Activated CD8-positive, alpha-beta memory T cell treated with anti-CD3 and anti-CD28 coated beads, Interleukin-2, amount 10 ng/mL, durations not matched to agents 7 days and 5 days (primary cell): ENCODE measurements at places on chromosomes 5 and 9. TPM values are rescaled to one million over a fixed set of nuclear protein-coding genes. Genes with fewer than 3 reads are reported as not detected.

DNA sequence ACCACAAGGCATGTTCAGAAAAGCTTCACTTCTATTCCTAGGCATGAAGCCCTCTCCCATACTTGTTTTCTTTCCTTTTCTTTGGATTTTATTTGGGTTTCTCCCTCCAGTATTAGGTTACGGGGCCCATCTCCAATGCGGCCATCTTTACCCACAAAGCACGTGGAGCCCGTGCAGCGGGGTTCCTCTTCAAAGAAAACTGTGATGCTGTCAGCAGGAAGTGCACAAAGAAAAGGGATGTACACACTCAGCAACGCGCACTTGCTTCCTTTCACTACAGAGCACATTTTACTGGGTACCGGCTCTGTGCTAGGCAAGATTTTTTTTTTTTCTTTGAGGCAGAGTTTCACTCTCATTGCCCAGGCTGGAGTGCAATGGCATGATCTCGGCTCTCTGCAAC, 106.6 kb downstream of the COL23A1 start:
- H3K4me1 ChIP-seq = peaks cover 7% of the 10 kb centered on the region
- H3K36me3 ChIP-seq = no peaks in the 10 kb centered on the region
- peak; percentile 65 for DNase-seq
- no peak overlapping the region for H3K27ac ChIP-seq
- H3K4me3 ChIP-seq = peak overlapping the region; percentile 14

DNA sequence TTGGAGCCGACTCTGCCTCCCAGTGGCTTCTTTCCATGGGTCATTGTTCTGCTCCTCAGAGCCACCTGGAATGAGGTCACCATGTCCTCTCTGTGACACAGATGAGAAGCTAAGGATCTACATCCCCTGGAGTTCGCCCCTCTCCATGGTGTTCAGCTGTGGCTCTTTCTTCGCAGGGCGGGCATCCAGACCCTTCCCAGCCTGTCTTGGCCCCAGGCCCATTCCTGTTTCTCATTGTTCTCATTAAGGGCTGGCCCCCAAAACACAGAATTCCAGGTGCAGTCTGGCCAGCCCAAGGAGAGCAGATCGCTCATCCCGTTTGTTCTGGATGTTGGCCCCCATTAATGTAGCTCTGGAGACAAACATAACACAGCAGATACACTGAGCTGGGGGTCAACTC, 66.4 kb upstream of the COL15A1 start:
- no peak overlapping the region for H3K27ac ChIP-seq
- no peak for DNase-seq
- no peaks in the 10 kb centered on the region for H3K36me3 ChIP-seq
- H3K4me3 ChIP-seq = no peak overlapping the region

DNA sequence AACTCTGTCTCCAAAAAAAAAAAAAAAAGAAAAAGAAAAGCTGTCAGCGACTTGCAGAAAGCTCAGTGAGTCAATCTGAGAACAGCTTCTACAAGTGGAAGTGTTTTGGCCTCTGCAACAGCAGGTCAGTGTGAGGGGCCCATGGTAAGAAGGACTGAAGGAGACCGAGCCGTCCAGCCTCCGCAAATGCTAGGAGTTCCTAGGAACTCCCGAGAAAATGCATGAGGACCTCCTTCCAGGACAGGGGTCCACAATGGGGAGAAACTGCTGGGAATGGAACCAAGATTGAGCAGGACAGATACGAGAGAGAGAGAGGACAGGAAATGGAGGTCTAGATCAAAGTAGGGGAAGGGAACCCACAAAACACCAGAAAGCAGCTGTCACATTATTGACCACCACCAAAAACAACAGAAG, 180.5 kb downstream of the CRB2 start:
- H3K4me1 ChIP-seq = peaks cover 13% of the 10 kb centered on the region
- H3K27me3 ChIP-seq = peaks cover 3% of the 10 kb centered on the region
- H3K36me3 ChIP-seq = peaks cover 3% of the 10 kb centered on the region
- H3K4me3 ChIP-seq = peak overlapping the region; percentile 11
- no peak for DNase-seq
- no peak overlapping the region for H3K27ac ChIP-seq

Gene PDCD1LG2
- 3.2 TPM for total RNA-seq

DNA sequence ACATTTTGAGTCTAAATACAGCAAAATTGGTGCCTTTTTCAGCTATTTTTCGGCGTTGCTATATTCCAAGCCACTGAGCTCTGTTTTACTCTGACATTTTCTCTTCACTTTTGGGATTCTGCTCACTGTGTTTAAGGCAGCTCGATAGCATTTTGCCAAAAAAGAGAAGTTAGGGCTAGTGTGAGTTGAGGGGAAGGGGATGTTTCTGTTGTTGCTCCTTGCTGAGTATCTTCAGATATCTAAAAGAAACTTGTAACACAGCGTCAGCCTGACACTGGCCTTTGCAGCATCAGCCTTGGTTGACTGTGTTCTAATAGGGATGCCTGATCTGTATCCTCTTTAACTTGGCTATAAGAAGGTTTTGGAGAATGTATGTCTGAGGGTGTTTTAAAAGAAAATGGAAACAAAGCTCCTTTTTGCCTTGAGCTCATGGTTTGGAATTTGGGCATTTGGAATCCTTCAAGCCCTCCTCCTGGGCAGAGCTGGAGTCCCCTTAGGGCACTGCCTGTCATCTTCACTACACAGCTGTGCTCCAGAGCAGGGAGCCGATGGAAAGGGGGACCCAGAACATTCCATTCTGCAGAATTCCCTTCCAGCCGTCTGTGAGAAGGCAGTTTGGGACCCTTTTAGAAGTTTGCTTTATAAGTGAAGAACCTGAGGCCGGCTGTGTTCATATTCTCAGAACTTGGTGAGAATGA, 63.0 kb downstream of the EXOSC2 start:
- DNase-seq = no peak
- H3K27ac ChIP-seq = no peak overlapping the region
- peaks cover 7% of the 10 kb centered on the region for H3K4me1 ChIP-seq
- H3K4me3 ChIP-seq = no peak overlapping the region
- H3K27me3 ChIP-seq = no peaks in the 10 kb centered on the region

DNA sequence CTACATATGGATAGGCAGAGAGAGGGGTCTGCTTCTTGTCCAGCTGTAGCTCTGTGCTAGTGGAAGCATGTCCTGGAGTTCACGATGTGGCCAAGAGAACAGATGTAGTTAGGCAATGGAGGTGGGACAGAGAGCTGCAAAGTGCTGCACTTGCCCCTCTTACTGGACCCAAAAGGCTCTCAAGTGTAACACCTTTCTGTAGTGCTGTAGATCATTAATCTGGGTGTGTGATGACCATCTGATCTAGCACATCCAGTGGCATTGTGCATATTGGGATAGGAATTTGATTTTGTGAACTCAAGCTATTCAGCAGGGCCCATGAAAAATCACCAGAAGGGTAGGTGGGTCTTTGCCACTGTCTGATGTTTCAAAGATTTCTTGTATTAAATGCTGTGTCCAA, 151.4 kb downstream of the KDM4C start:
- H3K36me3 ChIP-seq = no peaks in the 10 kb centered on the region
- H3K4me3 ChIP-seq = no peak overlapping the region
- no peaks in the 10 kb centered on the region for H3K27me3 ChIP-seq
- no peak for DNase-seq
- H3K27ac ChIP-seq = no peak overlapping the region

DNA sequence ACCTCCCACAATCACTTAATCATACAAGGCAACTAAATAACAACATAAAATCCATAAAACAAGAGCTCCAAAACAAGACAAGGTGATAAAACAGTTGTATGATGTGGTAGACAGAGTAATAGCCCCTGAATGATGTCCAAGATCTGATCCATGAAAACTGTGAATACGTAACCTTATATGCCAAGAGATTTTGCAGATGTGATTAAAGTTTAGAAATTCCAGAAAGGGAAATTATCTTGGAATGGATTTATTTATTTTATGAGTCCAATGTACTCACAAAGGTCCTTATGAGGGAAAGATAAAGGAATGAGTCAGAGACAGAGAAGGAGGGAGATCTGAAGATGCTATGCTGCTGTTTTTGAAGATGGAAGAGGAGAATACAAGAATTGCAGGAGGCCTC, 1775.7 kb upstream of the C9orf72 start:
- no peaks in the 10 kb centered on the region for H3K4me1 ChIP-seq
- no peak overlapping the region for H3K27ac ChIP-seq
- DNase-seq = no peak
- no peaks in the 10 kb centered on the region for H3K27me3 ChIP-seq
- H3K4me3 ChIP-seq = no peak overlapping the region

DNA sequence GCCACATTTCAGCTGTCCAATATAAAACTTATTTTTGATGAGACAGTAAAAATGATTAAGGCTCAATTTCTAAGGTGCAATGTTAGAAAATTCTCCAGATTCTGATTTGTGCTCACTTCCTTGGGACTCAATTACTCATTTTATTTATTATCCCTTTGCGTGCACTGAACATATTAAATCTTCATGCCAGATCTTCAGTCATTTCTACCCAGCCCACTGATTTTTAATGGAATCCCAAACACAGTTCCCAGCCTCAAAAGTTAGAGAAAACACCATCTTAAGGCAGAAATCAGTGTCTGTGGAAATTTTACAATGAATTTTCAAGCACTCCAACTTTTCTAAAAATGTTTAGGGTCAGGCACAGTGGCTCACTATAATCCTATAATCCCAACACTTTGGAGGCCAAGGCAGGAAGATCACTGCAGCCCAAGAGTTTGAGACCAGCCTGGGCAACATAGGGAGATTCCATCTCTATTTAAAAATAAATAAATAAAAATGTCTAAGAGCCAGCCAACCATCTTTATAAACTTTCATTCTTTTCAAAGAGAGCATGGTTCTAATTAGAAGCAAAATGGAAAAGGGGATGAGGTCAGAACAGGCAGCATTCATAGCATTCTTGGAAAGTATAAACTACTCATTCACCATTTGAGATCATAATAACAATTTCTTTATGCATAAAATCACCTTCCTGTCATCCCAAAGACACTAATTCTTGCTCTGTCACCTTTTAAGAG, 53.7 kb downstream of the TLE1 start:
- no peaks in the 10 kb centered on the region for H3K36me3 ChIP-seq
- DNase-seq = no peak
- no peak overlapping the region for H3K27ac ChIP-seq
- H3K4me1 ChIP-seq = no peaks in the 10 kb centered on the region
- H3K4me3 ChIP-seq = no peak overlapping the region

Gene TMEFF1
- 0.49 TPM for total RNA-seq

DNA sequence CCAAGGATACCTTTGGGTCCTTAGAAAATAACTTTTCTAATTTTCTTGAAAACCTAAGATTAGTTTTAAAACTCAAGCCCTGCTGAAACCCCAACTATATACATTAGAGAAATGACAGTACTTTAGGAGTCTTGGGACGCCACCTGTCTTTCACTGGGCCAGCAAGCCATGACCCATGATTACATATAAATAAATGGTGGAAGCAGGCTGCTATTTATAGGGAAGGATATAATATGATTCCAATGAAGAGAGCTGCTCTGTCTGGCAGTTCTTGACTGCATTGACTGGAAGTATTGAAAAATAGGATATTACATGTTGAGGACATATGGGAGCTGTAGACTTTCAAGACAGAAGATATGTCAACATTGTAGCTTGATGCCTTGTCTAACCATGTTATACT, 7.3 kb downstream of the JMY start:
- peaks cover 2% of the 10 kb centered on the region for H3K36me3 ChIP-seq
- DNase-seq = no peak
- H3K4me1 ChIP-seq = peaks cover 52% of the 10 kb centered on the region
- H3K27me3 ChIP-seq = no peaks in the 10 kb centered on the region
- H3K4me3 ChIP-seq = no peak overlapping the region
- H3K27ac ChIP-seq = no peak overlapping the region

Gene SPATA6L
- 0.73 TPM for total RNA-seq

DNA sequence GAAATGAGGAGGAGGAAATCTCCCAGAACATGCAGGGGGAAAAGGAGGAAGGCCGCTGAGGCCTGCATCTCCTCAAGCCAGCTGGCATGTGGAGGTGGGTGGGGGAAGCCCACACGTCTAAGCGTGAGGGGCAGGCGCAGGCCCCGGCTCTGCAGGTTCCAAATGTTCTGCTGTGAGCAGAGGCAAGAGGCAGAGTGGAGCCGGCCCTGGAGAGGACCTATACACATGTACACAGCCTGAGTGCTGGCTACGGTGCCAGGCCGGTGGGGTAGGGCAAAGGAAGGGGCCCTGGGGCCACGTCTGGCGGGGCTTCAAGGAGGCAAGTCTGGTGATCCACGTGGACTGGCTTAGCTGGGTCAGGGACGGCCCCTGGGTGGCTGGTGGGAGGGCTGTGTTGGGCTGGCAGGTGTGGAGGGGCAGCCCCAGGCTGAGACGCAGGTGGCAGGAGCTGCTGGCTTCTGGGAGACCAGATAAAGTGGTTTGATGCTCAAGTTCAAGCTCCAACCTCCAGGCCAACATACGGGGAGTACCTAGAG, 26.4 kb downstream of the LPCAT1 start:
- H3K36me3 ChIP-seq = peaks cover 21% of the 10 kb centered on the region
- DNase-seq = no peak
- H3K27ac ChIP-seq = no peak overlapping the region
- no peaks in the 10 kb centered on the region for H3K27me3 ChIP-seq
- no peak overlapping the region for H3K4me3 ChIP-seq
- peaks cover 55% of the 10 kb centered on the region for H3K4me1 ChIP-seq

GRCh38 chr5:3220638-3221288, 374.9 kb upstream of the IRX1 start:
- no peak for DNase-seq
- no peak overlapping the region for H3K4me3 ChIP-seq
- no peaks in the 10 kb centered on the region for H3K36me3 ChIP-seq
- no peaks in the 10 kb centered on the region for H3K4me1 ChIP-seq

Gene FAM200C
- total RNA-seq = 0.61 TPM

- H3K36me3 ChIP-seq = no peaks in the 10 kb centered on the region
- no peak for DNase-seq
- no peak within 1 kb of the TSS for H3K27ac ChIP-seq
These were observed at the start of gene ADGRV1 for GRCh38 chr5:90558344-90559192. ADGRV1 (plus strand) TSS chr5:90558797; CDS start chr5:90558896, 99 bp downstream.

Gene EQTN
- not detected for total RNA-seq

Gene FOXD4L4
- 0.09 TPM for total RNA-seq

- DNase-seq = peak; percentile 93
- peaks cover 4% of the 10 kb centered on the region for H3K27me3 ChIP-seq
- H3K4me3 ChIP-seq = peak overlapping the region; percentile 51
- peak overlapping the region; percentile 92 for H3K27ac ChIP-seq
- H3K36me3 ChIP-seq = peaks cover 4% of the 10 kb centered on the region
These were observed 134.4 kb downstream of the AOPEP start for GRCh38 chr9:94860678-94861588.

DNA sequence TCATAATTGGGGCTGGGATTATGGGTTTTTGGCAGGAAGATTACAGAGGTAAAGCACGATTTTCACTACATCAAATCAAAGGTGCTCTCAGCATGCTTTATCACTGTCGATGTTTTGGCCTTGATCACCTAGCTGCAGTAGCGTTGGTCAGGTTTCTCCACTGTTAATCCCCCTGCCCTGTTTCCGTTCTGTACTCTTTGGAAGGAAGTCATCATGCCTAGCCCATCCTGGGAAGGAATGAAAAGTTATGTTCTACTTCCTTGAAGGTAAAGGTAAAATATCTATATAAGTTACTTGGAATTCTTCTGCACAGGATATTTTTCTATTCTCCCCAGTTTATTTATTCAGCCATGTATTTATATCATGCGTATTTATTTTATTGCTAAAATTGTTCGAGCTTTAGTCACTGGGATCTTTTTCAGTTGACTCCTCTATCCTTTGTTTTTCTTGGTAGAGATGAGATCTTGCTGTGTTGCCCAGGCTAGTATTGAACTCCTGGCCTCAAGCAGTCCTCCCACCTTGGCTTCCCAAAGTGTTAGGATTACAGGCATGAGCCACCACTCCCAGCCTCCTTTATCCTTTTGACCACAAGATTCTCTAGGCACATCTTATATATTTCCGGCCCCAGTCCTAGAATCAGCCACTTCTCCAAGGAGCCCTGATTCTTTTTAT, 25.3 kb downstream of the FAF2 start:
- peaks cover 26% of the 10 kb centered on the region for H3K36me3 ChIP-seq
- no peak overlapping the region for H3K4me3 ChIP-seq
- no peaks in the 10 kb centered on the region for H3K27me3 ChIP-seq
- no peaks in the 10 kb centered on the region for H3K4me1 ChIP-seq
